ENCODE measurements at places on chromosomes 6 and 20. TPM values are rescaled to one million over a fixed set of nuclear protein-coding genes. Genes with fewer than 3 reads are reported as not detected.

GRCh38 chr6:4489538-4489937 is 286.7 kb upstream of the CDYL start:
- DNase-seq = no peak

DNA sequence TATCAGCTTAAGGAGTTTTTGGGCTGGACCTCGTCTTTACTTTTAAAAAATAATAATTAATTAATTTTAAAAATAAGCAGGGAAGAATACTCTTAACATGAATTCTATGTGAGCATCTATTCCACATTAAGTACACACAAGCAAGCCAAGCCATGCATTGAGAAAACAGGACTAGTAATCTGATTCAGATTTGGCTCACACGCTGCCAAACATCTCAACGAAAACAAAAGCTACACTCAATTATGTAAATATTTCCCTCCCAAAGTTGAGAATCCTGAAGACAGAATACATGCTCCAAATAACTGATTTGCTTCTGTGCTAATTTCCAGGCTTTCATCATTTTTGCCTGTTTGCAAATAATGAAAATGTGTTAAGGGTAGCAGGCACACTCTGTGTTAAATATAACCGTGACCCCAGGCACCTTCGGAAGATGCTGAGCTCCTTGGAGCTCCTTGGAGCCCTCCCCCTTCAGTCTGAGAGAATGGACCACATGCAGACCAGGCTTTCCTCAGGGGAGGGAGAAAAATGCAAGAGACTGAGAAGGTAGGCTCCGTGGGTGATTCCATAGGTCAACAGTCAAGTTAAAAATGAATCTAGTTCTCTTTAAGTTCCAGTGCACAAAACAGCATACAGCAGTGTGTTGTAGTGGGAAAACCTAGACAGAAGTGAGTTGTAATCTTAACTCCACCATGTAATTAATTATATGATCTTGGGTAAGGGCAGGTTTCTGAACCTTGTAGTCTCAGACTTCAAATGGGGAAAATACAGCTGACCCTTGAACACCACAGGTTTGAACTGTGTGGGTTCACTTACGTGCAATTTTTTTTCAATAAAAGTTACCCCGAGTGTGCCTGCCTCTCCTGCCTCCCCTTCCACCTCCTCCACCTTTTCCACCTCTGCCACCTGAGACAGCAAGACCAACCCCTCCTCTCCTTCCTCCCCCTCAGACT is 161.3 kb upstream of the RREB1 start:
- no peak for DNase-seq

- no peak for DNase-seq
Measured at GRCh38 chr6:140003217-140003616, 628.8 kb upstream of the CITED2 start.

- DNase-seq = no peak
Measured at GRCh38 chr20:20778676-20779075, 66.2 kb upstream of the RALGAPA2 start.

GRCh38 chr6:106421496-106421895 is 61.0 kb downstream of the CRYBG1 start:
- DNase-seq = no peak

DNA sequence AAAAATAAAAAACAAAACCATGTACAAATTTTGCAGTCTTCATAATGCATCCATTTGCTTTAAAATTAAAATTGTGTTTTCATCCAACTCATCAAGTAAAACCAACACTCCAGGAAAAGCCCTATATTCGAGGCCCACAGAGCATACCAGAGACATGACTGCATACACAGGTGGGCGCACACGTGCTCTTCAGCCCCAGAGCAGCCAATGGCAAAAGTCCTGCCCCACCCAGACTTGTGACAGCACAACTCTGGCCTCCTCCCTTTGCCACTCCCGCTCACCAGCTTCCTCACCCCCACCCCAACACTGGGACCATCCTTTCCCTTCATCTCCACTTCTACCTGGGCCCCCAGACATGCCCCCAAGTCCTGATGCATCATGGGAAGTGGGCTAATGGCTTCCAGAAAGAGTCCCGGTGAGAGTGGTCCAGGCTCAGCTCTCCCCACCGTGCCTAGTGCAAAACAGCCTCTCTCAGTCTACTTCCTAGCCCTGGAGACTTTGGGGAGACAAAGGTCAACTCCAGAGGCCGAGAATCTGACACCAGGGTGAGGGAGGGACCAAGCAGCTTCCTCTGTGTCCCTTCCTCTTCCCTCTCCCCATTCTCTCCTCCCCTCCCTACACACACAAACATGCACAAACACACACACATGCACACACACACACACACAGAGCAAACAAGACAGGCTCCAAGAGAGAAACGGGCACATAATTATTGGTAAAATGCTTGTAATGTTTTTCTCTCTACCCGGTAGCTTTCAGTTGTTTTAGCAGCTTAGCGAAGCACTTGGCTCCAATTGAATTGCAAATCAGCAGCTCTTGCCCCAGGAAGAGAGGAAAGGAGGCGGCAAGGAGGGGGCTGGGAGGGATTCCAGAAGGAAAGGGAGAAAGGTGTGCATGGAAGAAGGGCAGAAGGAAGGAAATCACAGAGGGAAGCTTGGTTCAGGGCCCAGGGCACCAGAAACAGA is 14.3 kb downstream of the GRM4 start:
- no peak for DNase-seq

DNA sequence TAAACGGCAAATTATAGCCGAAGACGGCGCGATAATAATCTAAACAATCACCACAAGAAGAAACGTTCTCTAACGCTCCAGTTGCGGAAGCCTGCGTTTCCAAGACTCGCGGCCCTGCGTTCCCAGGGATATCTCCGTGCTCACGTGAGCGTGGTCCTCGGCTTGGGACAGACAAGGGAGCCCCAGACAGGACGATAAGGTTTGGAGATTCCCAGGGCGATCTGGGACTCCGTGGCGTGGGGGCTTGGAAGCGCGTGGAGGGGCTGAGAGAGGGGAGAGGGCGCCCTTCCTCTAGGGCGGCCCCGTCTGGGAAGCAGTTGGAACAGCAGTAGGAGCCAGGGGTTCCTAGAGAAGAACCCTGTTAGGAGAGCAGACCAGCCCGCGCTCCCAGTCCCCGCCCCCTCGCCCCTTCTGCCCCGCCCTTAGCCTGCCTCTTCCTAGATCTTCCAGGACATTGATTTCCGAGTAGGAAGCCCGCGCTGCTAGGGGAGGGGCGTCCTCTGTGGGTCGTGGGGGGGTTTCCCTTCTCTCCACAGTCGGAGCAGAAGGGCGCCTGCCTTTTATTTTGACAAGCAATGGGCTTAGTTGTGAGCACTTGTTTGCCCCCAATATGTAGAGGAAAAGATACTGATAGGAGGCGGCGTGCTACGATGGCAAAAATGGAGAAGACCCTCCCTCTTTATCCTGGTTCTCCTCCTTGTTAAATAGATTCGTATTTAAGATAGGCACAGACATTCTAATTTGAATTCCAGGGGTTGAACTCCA is 10.6 kb downstream of the NRN1 start:
- DNase-seq = peak; percentile 43

The APCDD1L gene
- total RNA-seq = not detected

The B3GALT4 gene
- total RNA-seq = 6.0 TPM

The CST5 gene
- not detected for total RNA-seq

The BMP5 gene
- total RNA-seq = not detected

The ZNF831 gene
- 0.20 TPM for total RNA-seq

The HACE1 gene
- 16.7 TPM for total RNA-seq
